ENCODE measurements at places on chromosomes 6 and 20. TPM values are rescaled to one million over a fixed set of nuclear protein-coding genes. Genes with fewer than 3 reads are reported as not detected.

DNA sequence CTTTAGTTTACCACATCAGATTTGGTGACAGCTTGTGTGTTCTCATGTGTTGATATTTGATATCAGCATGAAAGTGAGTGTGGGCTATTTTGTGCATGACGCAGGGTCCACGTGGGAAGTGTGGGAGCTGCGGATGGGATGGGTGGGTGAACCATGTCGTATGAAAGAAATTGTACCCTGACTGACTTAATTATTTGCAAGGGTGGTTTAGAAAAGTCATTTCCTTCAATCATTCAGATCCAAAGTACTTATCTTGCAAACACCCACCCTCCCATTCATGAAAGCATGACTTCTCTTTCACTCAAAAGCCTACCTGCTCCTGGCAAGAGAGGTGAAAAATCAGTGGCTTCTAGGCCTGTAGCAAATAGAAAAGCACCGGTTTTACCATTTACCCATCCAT, 91.8 kb upstream of the BACH2 start:
- DNase-seq = no peak

PPP1R3D gene
- 4.8 TPM for total RNA-seq

DNA sequence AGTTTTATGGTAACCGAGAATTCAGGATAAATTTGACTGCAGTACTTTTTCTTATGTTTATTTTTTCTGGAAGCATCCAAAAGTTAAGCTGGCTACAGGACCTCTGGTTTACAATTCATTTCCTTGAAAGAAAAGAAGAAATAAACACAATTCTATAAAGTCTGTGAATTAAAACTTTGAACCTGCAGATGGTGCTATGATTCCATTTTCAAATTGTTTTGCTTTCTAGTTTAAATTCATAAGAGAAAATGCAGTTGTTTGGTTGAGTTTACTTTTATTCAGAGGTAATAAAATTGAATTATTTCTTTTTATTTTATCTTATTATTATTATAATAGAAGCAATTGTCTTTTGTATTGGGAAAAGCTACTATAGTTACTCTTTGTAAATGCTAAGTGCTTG, 1.8 kb upstream of the VIP start:
- peak; percentile 55 for DNase-seq

GRCh38 chr20:14210146-14210545, 127.3 kb downstream of the FLRT3 start:
- DNase-seq = no peak

DNA sequence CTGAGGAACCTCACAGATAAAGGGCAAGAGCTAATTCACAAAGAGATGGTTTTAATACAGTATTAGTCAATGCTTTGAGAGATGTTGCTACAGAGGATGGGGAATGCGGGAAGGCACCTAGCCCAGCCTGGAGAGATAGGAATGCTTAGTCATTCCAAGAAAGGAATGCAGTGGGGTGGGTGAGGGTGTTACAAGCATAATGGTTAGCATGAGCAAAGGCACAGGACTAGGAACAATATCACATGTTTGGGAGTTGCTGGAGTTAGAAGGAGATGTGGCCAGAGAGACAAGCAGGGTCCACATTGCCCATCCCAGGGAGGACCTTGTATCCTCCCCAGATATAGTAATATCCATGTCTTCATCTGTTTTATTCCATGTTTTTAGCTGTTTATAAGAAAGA, 107.0 kb upstream of the OGFRL1 start:
- DNase-seq = peak; percentile 89

- DNase-seq = no peak
Measured at GRCh38 chr6:164926686-164927085, 382.7 kb downstream of the C6orf118 start.

DDX43 gene
- total RNA-seq = 0.99 TPM

DNA sequence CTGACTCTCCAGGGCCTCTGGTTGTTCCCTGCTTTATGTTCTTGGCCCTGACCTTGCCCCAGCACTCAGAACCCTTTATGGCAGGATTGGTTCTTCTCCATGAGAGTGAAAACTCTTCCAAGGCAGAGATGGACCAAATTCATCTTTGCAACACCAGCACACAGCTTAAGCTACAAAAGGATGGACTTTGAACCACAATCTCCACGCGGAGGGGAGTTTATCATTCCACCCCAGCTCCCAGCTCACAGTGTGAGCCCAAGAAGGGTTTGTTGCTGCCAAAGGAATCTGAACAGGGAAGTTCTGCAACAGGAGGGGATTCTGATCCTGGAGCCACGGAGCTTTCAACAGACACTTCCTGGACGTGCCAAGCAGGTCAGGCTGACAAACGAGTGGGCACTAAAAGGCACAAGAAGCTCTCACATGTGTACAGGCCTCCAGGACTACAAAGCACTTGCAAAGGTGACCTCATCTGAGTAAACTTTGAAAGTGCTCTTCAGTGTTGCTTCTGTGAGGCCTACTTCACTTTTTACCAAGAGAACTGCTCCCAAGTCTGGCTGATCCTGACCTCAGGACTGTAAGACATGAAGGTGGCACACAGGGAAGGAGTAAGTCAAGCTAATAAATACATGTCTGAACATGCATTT, 8.9 kb downstream of the FITM2 start:
- DNase-seq = no peak

DNA sequence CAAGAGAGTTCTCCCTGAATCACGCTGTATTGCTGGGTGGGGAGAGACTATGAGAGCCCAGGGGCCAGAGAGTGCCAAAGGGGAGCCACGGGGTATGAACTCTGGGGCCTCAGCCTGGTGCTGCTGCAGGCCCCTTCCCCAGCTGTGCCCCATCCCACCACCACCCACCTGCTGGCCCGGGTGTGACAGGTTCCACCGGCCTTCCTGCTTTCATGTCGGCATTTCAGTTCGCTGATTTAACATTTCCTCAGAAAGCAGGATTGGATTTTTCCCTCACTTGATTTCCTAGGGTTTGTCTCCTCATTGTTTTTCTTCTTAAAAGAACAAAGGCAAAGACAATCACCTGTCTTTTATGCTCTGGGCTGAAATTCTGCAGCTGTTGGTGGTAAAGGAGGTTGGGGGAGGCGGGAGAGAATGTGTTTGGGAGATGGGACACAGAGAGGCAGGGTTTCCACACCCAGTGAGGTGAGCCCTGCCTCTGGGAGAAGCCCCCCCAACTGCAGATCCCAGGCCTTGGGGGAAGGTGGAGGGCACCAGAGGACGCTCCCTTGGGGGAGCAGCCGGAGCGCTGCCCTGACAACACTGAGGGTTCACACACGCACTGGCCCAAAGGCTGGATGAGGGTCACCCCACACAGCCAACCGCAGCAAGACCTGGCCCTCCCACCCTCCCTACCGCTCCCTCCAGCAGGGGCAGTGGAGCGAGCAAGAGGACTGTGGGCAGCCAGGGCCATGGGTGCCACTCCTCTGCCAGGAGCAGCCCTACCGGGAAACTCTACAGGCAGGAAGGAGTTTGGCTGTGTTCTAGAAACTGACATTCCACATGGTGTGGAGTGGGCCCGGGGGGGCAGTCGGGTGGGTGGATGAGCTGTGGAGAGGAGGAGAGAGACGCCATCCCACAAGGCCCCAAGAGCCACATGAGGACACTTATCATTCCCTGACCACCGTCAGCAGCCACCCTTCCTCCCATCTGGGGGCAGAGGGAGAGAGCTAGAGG, 10.5 kb upstream of the MLN start:
- no peak for DNase-seq

DNA sequence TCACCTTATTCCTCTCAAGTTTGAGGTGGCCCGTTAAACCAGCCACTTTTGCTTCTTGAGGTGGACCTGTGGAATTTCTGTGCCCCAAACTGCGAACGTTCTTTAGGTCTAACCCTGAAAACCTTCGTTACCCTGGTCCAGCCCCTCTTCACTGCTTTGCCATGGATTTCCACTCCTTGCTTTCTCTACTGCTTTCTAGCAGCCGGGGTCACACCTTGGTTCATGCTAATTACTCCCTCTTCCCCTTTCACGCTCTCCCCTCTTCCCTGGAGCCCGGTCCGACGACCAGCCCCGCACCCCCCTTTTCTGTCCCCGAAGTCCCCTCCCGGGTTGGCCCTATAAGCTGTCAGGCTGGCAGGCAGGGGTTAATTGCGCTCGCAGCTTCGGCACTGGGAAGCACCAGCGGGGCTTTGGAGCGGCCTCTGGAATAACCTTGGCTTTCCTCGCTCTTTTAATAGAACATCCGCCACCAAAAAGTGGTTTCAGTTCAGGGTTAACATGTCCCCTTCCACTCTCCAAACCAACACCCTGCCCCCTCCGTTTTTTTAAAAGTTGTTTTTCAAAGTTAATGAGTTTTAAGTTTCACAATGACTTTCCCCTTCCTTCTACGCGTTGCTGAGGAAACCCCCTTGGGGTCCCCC, 1.4 kb upstream of the HIVEP1 start:
- DNase-seq = peak; percentile 53

GRCh38 chr20:19668418-19668817, 89.6 kb upstream of the RIN2 start:
- DNase-seq = no peak

- DNase-seq = no peak
Measured at GRCh38 chr6:44850312-44850711, 462.8 kb downstream of the CDC5L start.

DCDC2 gene
- total RNA-seq = not detected

GRCh38 chr20:50138479-50139393, 14.8 kb downstream of the PEDS1 start:
- no peak for DNase-seq

DNA sequence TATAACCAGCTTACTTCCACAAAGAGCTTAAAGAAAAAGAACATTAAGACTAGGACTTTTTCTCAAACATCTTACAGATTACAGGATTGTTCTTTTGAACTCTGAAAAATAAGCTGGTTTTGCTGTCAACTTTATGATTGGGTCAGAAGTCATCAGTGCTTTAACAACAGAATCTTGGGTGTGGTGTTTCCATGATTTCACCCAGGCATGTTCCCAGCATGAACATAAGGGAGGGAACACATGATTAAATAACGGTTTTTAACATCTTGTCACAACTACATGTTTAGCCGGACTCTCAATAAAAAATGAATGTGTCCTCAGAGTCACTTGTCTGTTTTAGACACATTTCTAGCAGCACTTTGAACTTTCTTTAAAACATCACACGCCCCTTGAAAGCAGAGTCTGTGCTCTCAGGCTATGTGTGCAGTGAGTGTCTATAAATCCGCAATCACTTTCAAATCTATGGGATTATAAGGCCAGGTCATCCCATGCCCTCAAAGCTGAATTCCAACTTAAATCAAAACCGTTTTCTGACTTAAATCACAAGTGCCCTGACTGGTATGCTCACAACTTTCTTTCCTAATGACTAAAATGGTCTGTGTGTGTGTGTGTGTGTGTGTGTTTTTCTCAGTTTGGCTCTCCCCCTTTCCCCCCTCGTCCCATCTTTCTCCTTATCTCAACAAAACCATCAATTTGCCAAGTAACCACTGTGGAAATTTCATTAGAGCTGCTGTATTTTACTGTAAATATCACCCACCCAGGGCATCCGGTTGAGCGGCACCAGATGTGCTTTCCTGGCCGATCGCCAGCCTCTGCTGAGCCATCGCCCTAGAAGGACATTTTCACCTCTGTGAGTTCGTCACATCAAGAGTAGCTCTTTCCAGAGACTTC, 216.8 kb upstream of the DTNBP1 start:
- peak; percentile 30 for DNase-seq

DNA sequence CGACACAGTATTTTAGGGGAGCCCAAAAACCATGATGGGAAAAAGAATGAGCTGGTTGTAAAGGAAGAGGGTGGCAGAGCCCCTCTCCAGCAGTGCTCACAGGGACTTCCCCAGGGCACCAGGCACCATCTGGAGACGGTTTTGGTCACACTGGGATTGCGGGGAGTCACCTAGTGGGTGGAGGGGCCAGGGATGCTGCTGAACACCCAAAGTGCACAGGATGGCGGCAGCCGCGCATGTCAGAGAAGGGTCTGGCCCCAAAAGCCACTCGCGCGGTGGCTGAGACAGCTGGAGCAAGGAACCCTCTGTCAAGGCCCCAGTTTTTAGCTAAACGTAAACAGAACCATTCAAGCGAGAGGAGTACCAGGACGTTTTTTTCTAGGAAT, 10.8 kb downstream of the CTSZ start:
- DNase-seq = no peak

CRISP3 gene
- not detected for total RNA-seq

GRCh38 chr20:51091406-51092195, 68.7 kb upstream of the KCNG1 start:
- DNase-seq = no peak

GABRR1 gene
- not detected for total RNA-seq

DNA sequence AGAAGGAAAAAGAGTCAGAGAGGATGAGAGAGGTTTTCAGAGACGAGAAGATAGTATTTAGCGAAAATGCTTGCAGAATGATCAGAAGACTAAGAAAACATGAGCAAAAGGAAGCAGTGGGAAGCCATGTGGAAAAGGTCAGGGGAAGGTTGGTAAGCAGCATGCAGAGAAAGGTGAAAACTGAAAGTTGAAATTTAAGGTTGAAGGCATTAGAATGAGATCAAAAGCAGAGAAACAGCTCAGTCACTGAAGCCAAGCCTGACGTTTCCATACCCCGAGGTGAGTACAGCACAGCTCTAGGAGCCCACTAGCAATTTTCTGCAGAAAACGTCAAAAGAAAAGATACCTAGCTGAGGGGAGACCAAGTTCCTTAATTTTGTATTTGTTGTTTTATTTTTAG, 19.1 kb upstream of the TFB1M start:
- no peak for DNase-seq

TRMT6 gene
- 4.1 TPM for total RNA-seq

DNA sequence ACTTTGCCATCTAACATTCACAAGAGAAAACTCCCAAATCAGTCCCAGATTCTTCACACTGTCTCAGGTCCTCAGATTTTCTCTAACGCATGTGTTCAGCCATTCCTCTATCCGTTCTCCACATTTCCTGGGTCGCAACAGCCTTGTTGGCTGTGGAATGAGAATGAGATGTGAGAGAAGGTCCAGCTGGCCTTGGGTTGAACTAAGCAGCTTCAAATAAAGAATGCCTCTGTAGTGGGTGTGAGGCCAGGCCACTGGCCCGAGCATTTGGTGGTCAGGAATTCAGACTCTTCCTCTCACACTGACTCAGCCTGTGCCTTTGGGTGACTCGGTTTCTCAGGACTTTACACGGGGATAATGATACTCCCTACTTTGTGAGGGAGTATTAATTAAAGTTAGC, 73.8 kb upstream of the CCN6 start:
- DNase-seq = peak; percentile 81

- no peak for DNase-seq
Measured at GRCh38 chr6:16592223-16592911, 168.9 kb downstream of the ATXN1 start.

GRCh38 chr6:26445934-26446667, 5.8 kb downstream of the BTN3A3 start:
- DNase-seq = no peak

- DNase-seq = no peak
Measured at GRCh38 chr6:424741-425417, 33.3 kb downstream of the IRF4 start.

- peak; percentile 81 for DNase-seq
Measured at GRCh38 chr6:81996414-81996813, 243.9 kb upstream of the TENT5A start.

GRCh38 chr20:49843139-49843538, 30.5 kb downstream of the SLC9A8 start:
- no peak for DNase-seq

GPR63 gene
- total RNA-seq = 0.27 TPM
